A549 treated with Mapracorat at 1 μM for 4 hours (cell line): ENCODE measurements at places on chromosomes 3 and 15. TPM values are rescaled to one million over a fixed set of nuclear protein-coding genes. Genes with fewer than 3 reads are reported as not detected.

Gene GPR149
- not detected in 5 replicates for total RNA-seq

Gene PXYLP1
- total RNA-seq, result 12.1 to 14.5 TPM (median 13.3 TPM) in 5 replicates

Gene HHLA2
- total RNA-seq, result 0.09 TPM in 1 of 5 replicates, not detected in the others

Gene GP9
- total RNA-seq, result not detected in 5 replicates
